Thyroid gland (tissue), 4 donors: ENCODE measurements at places on chromosomes 12 and 14. TPM values are rescaled to one million over a fixed set of nuclear protein-coding genes. Genes with fewer than 3 reads are reported as not detected.

DNA sequence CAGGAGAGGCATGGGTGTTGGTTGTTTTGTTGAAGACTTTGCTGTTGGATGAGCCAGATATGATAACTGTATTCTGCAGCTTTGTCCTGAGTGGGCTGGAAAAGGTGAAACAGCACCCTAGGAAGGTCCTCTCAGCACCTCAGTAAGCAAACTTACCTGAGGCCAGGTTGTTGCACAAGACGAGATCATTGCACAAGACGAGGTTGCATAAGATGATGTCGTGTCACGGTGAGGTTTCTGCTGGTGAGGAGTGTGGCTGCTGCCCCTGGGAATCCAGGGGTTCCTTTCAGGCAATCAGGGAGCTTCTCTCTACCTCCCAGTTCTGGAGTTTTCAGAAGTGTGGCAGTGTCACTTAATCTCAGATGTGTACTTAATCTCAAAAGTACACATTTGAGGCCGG lies 85.6 kb downstream of the GLT1D1 start:
- no peak for DNase-seq

DNA sequence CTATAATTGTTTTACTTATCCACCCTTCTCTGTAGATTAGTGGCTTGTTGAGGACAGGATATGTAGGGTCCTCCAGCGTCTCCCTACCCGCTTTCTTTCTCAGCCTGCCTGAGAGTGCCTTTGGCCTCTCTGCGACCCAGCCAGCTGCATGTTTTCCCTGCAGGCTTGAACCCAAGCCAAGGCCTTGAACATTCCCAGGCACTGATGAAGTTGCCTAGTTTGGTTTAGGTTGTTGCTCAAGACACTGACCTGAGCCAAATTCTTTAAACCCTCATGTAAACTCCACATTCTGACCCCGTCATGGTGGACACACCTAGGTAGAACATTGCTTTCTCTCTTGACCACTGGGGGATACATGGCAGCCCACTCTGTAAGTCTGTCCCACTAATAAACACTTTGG lies 33.4 kb upstream of the TXNRD1 start:
- DNase-seq, result peak; percentile 36

GRCh38 chr14:76639606-76640229 lies 121.5 kb upstream of the VASH1 start:
- DNase-seq, result no peak

DNA sequence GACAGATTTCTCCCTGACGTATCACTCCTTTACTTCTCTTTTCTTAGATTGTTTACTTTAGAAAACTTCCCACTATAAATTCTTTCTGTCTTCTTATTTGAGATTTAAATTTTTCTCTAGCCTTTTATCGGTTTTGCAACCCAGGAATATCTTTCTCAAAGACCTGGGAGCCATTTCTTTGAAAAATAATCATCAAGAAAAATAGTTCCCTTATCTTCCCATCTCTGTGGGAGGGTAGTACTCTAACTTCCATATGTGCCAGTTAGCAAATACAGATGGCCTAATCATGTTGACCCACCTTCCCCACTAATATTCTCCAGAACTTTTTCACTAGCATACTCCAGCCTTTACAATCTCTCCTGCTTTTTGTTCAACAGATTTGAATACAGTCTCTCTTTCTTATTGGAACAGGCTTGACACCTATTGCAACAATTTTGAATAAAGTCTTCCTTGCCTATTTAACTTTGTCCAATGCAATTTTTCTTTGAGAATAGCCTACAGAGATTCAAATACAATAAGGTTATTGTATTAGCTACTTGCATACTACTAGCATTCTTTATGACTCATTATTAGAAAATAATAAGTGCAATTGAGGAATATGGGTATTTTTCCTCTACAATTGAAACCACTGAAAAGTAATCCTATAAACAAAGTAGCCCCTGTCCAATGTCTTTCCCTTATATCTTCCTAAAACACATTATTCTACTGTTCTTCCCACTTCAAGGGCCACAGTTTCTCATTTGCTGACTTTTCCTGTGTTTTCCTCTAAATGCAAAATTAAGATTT lies 27.4 kb upstream of the KLRB1 start:
- DNase-seq, result no peak

DNA sequence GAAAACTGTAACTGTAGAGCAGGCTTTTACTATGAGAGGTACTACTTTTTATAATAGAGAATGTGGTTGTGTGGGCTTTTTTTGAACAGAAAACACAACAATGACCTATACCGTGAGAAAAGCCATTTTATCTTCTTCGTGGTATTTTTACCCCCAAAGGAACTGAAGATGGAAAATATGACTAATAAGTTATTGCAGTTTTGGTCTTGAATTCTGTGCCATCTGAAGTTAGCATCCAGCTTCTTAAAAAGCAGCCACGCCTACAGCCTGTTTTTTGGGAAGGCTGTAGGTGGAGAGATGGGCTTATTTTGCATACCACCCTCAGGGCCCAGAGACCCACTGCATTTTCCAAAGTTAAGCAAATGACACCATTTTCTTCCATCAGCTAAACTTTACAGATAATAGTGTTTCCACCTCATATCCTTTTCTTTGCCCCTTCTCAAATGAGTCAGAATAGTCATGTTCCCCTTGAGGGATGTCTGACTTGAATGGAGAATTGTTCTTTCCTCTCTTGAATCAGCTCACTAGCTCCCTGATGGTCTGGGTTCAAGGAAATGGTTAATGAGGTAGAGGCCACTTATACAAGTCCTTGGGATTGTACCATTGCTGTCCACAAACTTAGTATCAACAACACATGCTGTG lies 53.0 kb downstream of the TBC1D30 start:
- no peak for DNase-seq

DNA sequence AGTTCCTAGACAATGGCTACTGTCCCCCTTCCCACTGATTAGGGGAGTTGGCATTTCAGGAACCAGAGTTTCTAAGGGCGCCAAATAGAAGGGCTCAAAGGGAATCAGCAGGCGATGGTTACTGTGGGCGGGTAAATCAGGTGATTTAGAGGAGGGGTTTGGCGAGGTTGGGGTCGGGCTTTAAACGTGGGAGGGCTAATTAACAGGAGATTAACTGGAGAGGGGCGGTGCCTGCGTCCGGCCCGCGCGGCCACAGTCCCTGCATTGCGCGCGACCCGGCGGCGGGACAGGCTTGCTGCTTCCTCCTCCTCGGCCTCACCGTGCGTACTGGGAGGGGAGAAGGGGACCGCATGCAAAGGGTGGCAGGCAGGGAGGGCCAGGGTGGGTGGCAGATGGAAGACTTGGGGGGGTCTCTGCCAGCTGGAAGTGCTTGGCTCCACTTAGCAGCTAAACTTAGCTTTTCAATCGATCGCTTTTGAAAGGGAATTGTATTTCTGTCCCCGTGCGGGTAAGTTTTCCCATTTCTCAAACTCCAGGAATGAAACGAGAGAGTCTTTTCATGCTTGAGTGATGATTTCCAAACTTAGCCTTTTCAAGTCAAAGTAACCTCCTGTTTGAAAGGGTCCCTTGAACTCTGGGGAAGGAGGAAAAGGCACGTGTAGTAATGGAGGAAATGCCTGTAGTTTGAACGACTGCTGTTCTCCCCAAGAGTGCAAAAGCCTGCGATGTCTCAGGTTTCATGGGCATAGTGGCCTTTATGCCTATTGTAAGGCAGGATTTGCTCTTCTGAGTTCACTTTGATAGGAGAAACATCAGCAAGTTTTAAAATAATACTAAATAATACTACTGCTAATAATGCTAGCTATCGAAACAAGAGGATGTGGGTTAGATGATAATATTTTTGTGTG lies at the start of gene MGST1:
MGST1 (plus strand) TSS at position 255 of the 908 bp plus-strand sequence. CDS start 6,608 bp downstream, outside the sequence.
- DNase-seq, result peak; percentile 89

DNA sequence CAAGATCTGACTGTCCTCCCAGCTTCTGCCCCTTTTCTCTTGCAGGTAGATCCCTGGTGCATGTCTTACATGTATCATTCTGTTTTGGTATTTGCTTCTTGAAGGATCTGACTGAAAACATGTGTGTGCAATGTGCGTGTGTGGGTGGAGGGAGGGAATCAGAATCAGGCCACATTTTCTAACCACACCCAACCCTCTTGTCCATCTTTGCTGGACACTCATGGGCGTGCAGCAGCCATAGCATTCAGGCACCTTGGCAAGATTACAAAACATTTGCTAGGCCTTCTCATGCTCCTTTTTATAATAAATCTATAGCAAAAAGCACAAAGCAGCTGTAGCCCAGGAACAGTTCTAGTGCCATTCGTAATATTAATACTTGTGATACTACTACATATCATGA lies 233.6 kb upstream of the E2F7 start:
- DNase-seq, result no peak

GRCh38 chr14:58549105-58549757 lies 88.5 kb upstream of the DACT1 start:
- no peak for DNase-seq

- DNase-seq, result no peak
Measured at GRCh38 chr12:25347716-25348592, 97.2 kb upstream of the KRAS start.

DNA sequence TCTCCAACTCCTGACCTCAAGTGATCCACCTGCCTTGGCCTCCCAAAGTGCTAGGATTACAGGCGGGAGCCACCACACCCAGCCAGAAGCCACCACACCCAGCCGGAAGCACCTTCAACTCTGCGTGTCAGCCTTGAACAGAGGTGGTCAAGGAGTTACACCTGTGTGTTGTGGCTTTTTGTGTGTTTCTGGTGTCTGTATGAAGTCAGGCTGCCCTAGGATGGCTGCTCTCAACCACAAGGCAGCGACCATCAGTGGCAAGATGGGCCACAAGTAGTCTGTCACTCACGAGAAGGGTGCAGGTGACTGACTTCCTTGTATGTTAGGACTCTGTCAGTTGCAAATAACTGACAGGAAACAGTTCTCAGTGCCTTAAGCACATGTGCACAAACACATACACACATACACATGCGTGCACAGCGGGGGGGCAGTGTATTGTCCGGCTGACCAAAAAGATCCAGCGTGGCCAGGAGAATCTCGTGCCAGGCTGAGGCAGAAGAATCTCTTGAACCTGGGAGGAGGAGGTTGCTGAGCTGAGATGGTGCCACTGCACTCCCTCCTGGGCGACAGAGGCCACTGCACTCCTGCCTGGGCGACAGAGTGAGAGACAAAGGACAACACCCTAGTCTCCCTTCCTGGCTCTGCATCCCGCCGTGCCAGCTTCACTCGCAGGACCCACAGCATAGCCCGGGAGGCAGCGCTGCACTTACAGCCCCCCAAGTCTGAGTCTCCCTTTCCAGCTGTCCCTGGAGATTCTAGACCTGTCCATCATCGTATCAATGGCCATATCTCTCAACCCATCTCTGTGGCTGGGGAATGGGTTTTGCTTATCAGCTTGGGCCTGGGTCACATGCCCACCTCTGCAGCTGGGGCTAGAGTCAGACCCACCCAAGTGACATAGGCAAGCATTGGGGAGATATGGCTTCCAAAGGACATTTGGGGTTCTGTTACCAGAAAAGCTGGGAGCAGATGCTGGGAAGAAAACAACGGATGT lies 13.7 kb downstream of the P2RX4 start:
- DNase-seq, result no peak

DNA sequence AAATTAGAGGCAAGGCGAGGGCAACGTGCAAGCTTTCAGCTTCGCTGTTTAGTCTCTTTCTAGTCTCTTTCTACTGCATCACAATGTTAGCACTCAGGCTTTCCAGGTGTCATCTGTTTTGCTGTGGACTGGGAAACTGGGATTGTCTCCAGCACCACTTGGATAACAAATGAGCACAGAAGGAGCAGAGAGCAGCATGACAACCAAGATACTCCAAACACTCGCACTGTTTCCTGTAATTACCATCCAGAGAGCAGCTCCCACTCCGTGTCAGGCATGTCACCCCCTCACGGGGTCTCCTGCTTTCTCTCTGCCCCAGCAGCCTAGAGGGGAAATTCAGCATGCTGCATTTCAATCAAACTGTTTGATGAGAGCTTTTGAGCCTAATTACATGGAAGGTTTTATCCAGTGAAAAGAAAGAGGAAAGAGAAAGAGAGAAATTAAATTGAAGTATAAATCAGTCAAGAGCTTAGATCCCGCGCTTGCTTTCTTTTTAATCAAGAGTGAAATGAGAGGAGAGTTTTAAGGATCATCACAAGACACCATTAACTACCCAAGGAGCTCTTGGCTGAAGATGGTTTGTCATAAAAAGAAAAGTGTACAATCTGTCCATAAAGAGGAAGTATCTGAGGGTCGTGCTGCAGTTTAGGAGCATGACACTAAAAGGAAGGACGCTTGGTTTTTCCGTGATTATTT lies 917.7 kb downstream of the DIO2 start:
- DNase-seq, result no peak

The KRT1 gene
- total RNA-seq, result not detected

The DTX3 gene
- 29.2 TPM for total RNA-seq

The SERPINA9 gene
- total RNA-seq, result not detected

The LPCAT3 gene
- total RNA-seq, result 55.7 TPM

The P2RX2 gene
- total RNA-seq, result not detected
